Temporal lobe (tissue), 4 donors: ENCODE measurements at places on chromosomes 6 and 20. TPM values are rescaled to one million over a fixed set of nuclear protein-coding genes. Genes with fewer than 3 reads are reported as not detected.

The PIGT gene
- 8.6 TPM for total RNA-seq

The UBE2J1 gene
- 42.8 TPM for total RNA-seq

The FAM83D gene
- 2.0 TPM for total RNA-seq

The C20orf204 gene
- total RNA-seq, result 1.2 TPM

The NEDD9 gene
- 31.7 TPM for total RNA-seq

The TP53TG5 gene
- not detected for total RNA-seq

The ZSCAN31 gene
- total RNA-seq, result 9.6 TPM

The CPNE5 gene
- total RNA-seq, result 12.3 TPM

The RGS17 gene
- total RNA-seq, result 81.4 TPM

The DEFB132 gene
- total RNA-seq, result not detected

The TP53INP2 gene
- 7.1 TPM for total RNA-seq

The SPATS1 gene
- not detected for total RNA-seq

The CTAGE9 gene
- total RNA-seq, result not detected

The MAP7 gene
- total RNA-seq, result 4.2 TPM

The BACH2 gene
- total RNA-seq, result 63.4 TPM

The LY6G6D gene
- 0.74 TPM for total RNA-seq

The PPP1R3D gene
- total RNA-seq, result 1.7 TPM

The SNAP91 gene
- total RNA-seq, result 86.1 TPM

The SLC52A3 gene
- total RNA-seq, result 0.49 TPM

The ABHD16B gene
- total RNA-seq, result not detected

The PSORS1C2 gene
- not detected for total RNA-seq

The ETV7 gene
- not detected for total RNA-seq

The SHLD1 gene
- 6.6 TPM for total RNA-seq

The FITM2 gene
- total RNA-seq, result 8.4 TPM

The LAMA2 gene
- total RNA-seq, result 11.8 TPM

The PDCD2 gene
- 32.5 TPM for total RNA-seq

The SPATA25 gene
- 0.25 TPM for total RNA-seq

The IRF4 gene
- total RNA-seq, result under 0.01 TPM

The TLDC2 gene
- not detected for total RNA-seq

The BMP6 gene
- 3.4 TPM for total RNA-seq

The GGTLC1 gene
- total RNA-seq, result not detected

The SLC24A3 gene
- total RNA-seq, result 21.4 TPM

The OPN5 gene
- total RNA-seq, result not detected

The CST2 gene
- total RNA-seq, result not detected

The CASS4 gene
- 0.49 TPM for total RNA-seq

The TRIM10 gene
- 0.25 TPM for total RNA-seq

The LCA5 gene
- total RNA-seq, result 11.3 TPM

The SLC17A1 gene
- not detected for total RNA-seq

The BNIP5 gene
- 0.25 TPM for total RNA-seq

The KIF13A gene
- total RNA-seq, result 14.5 TPM

The CDH22 gene
- 2.2 TPM for total RNA-seq

The SNRNP48 gene
- total RNA-seq, result 12.5 TPM

The PSORS1C1 gene
- not detected for total RNA-seq

The SCRT2 gene
- 4.7 TPM for total RNA-seq

The ULBP1 gene
- 2.5 TPM for total RNA-seq

The OGFRL1 gene
- total RNA-seq, result 23.8 TPM

The NQO2 gene
- 6.1 TPM for total RNA-seq

The OR2H1 gene
- not detected for total RNA-seq

The KCNS1 gene
- total RNA-seq, result 1.7 TPM

The TFAP2A gene
- total RNA-seq, result 0.25 TPM

The LGSN gene
- 0.25 TPM for total RNA-seq

The BPIFA1 gene
- total RNA-seq, result not detected

The ATP9A gene
- 242 TPM for total RNA-seq
